Stimulated activated CD4-positive, alpha-beta T cell treated with anti-CD3 and anti-CD28 coated beads, Interleukin-15, amount 100 ng/mL, for 1 hour (primary cell): ENCODE measurements at places on chromosomes 4 and X.

DNA sequence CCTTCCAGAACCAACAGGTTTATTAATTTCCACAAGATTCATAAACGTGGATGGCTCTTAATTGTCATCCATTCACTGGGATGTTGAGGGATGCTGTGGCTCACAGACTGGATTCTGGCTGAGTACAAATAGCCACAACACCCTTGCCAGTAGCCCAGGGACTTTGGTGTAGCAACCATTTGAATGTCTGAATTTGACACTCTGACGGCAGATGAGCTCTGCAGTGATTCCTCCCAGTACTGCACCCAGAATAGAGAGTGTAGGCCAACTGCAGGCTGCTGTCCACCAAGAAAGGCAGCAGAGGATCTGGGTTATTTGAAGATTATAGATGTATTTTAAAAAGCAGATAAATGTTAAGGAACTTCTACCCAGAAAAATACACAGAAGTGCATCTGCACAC is 15.6 kb upstream of the MAMLD1 start:
- DNase-seq: no peak

DNA sequence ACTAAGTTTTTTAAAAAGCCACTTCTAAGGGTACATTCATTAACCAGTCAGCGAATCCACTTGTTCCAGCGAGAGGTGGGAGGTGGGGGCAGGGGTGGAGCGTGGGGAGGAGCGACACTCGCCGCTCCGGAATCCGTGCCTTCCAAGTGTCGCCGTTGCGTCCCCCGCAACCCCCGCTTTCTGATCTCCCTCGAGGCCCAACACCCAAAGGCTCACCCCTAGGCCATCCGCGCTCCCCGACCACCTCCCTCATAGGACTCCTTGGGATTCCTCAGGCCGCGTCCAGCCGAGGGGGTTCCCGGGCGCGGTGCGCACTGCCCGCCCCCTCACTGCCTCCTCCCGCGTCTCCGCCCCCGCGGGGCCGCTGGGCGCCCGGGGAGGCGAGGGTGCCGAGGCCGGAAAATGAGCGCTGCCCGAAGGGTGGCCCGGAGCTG is 108.1 kb upstream of the STOX2 start:
- DNase-seq: no peak

DNA sequence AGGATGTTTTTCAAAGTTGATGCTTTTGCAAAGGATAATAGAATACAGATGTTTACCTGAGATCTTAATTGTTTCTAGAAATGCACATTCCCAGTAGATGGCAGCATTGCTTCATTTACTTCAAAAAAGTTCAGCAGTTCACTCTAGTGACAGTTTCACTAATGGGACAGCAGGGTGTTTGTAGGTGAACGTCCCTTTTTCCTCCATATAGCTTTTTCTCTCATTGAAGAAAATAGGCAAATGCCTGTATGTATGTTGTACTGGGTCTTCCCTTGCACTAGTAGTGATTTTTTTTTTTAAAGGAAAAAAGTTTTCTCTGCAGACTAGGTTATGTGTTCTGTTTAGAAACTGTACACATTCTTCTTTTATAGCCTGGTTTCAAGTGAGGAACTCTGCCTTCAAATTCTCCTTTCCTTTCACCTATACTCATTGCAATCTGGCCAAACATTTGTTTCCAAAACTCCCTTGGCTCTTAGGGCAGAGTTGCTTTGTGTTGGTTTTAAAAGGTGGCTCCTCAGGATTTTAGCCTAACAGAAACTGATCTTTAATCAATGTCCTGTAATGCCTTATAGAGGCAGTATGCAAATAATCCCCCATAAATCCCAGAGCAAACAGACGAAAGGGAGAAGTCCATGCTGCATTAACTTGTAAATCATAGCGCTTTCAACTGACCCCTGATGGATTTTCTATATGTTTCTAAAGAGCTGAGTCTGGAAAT is 86.3 kb downstream of the EGF start:
- DNase-seq: no peak

DNA sequence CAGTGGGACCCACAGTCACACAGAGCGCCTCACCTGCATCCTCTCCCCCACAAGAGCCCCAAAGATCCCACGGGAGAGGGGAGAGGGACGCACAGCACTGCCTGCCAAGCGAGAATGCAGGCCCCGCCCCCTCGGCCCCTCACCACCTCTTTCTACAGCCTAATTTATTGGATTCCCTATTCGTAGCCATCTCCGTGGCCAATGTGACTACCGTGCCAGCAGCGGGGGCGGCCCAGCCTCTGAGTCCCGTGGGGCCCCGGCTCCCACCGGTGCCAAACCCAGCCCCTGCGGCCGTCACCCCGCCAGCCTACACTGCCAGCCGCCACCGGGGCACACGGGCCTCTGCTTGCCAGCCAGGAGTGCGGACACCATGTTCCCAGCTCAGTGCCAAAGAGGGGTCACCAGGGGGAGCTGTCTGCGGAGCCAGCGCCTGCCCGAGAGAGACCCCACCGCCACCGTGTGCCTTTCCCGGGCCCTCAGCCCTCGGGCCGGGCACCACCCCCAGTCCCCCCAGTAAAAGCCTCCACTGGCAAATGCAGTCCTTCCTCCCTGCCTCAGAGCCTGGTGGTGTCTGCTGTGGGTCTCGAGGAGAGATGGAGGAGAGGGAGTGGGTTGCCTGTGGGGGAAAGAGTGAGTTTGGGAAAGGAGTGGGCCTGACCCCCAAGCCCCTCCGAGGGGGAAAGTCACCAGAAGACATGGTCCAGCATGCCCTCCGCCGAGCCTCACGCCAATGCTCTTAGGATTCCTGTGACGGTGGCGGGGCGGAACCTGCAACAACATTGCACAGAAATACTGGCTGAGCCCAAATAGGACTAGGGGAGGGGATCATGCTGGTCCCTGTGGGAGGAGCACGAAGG is 19.6 kb upstream of the PLXNB3 start:
- no peak for DNase-seq

DNA sequence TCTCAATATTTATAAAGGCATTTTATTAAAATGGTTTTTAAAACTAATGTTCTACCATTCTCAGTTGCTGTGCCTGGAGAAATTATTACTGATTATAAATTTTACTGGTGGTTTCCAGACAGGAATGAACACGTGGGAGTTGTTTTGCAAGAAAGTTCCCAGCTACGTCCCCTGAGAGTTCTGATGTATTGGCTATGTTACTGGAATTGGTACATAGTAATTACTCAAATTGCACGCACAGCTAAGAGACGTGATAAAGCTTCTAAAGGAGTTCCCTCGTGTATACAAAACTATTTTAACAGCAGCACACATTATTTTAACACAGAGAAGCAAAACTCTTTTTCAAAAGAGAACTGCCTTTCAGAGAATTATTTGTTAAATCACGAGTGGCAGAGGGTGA is 292.2 kb downstream of the NLGN4X start:
- no peak for DNase-seq

- DNase-seq: no peak
Measured at GRCh38 chr4:130675266-130675665, 1579.3 kb downstream of the C4orf33 start.

DNA sequence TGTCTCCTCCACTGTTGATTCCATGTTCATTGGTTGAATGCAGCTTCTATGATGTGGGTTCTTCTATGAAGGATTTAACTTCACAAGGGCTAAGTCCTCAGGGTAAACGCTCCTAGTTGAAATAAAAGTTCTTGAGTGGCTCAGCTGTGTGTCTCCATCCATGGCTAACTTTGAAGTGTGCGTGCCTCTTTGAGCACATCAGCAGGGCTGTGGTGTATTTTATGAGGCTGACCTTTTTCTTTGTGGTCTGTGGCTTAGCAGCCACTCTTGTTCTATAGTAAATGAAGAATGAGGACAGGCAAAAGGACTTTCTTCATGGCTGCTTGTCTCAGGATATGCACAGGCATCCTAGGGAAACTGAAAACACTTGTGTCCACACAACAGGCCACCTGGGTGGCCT is 88.5 kb downstream of the KIT start:
- DNase-seq: no peak

- DNase-seq: no peak
Measured at GRCh38 chr4:79043138-79043537, 103.9 kb upstream of the PAQR3 start.

DNA sequence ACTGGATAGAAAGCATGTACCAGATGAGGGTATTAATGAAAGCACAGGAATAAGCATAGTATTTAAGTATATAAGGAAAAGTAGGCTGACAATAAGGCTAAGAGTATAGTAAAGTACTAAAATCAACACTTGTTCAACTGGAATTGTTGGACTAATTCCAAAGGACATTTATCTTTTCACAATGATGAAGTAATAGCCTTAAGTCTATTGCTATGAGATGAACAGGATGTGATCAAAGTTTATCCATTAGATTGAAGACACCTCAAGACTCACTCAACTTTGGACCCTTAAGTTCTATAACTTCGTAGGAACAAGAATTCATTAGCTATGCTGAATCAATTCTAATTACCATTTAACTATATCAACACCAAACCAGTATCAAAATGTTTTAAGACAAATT is 7.6 kb downstream of the MAD2L1 start:
- no peak for DNase-seq

DNA sequence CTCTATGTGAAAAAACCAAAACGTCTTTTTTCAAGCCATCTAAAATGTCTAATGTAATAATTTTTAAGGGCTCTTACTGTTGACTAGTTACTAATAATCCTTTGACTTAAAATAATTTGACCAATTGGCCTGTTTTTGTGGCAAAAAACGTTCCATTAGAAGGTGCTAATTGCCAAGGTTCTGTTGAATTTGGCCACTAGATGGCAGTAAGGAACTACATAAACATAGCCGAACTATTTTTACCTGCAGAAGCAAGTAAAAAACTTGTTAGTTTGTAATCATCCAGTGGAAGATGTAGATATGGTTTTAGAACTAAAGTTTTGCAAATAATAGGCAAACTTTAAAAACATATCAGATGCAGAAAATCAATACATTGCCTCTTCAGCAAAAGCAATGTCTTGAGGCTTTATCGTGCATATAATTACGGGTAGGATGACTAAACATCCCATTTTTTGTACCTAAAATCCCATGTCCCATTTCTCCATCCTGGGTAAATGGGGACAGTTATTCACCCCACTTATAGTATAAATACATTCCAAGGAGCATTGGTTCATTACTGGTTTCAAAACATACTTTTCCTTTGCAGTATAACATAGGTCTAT is 57.6 kb downstream of the PROM1 start:
- DNase-seq: no peak

DNA sequence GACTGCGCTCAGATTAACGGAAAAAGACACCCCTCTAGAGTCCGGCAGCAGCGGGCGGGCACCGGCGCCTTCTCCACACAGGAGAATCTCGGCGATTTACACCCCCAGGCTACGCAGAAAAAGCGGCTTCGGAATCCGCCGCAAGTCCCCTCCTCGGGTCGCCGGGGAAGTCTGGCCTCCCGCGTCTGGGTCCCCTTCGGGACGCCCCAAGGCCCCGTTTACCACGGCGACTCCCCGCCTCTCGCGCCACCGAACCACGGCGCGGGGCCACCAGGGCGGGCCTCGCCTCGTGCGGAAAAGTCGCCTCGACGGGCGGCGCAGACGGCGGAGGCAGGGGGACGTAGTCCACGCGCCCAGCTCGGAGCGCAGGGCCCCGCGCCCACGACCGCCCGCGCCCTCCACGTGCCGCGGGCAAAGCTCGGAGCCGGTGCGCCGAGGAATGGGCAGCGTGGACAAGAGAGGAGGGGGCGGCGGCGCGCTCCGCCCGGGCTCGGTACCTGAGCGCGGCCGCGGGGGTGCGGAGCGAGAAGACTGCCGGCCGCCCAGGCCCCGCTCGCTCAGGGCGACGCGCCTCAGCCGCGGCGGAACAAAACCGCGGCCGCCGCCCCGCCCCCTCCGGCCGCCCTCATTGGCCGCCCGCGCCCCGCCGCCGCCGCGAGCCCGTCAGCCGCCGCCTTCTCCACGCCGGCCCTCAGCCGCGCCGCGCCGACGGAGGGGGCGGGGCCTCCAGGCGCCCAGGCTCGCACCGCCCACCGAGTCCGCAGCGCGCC is at the start of gene FAM53A:
TSS of gene FAM53A (minus strand) at position 578 of the 770 bp plus-strand sequence. CDS start 15,572 bp downstream, outside the sequence.
- DNase-seq: peak; percentile 18

GRCh38 chr4:58261526-58261925 is 1151.3 kb upstream of the IGFBP7 start:
- no peak for DNase-seq

GRCh38 chr4:109803924-109804571 is 2.2 kb upstream of the CFI start:
- DNase-seq: no peak

- no peak for DNase-seq
Measured at GRCh38 chr4:24529555-24529954, 54.8 kb downstream of the DHX15 start.

DNA sequence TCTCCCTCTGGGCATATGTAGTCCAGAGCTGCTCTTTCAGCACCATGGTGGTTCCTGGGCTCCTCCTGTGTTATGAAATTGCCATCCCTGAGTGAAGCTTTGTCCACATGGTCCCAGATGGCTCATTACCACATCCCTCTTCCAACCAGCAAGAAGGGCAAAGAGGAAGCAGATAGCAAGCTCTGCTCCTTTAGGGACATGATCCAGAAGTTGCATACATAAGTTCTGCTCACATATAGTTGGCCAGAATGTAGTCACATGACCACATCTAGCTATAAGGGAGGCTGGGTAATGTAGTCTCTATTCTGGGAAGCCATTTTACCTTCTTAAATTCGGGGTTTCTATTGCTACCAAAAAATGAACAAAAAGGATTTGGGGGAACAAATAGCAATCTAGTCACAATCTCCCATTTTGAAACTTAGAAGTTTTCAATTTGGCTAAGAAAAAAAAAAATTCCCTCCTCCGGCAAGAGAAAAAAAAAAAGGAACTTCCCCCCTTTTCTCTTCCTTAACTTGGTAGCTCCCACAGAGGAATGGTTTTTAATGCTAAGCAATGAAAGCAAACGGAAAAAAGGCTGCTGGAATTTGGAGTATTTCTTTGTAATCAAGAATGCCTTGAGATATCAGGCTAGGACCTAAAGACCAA is 88.2 kb upstream of the USP9X start:
- no peak for DNase-seq

- DNase-seq: no peak
Measured at GRCh38 chr4:185682236-185682635, 129.8 kb downstream of the SORBS2 start.

DNA sequence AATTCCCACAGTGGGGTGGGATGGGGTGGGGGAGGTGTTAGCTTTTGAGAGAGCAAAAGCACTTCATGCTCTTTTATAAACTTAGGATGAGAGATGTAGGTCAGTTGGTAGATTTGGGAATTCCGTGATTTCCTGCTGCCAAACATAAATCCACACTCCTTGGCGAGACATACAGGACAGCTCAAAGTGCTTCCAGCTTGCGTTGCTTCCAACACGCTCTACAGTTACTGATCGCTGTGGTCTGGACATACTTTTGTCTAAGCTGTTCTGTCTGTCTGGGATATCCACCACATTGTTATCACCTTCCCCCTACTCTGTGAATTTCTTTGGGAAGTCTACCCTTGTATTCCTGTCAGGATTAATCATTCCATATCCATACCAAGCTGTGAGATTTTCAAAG is 117.5 kb downstream of the RAPGEF2 start:
- no peak for DNase-seq

- DNase-seq: no peak
Measured at GRCh38 chr4:158649111-158649680, 22.5 kb downstream of the C4orf46 start.

- no peak for DNase-seq
Measured at GRCh38 chrX:68919707-68920106, 90.9 kb downstream of the EFNB1 start.
